Erythroblast (primary cell): ENCODE measurements at places on chromosomes 11 and 22.
A peak's percentile ranks its signal among the peaks of the same experiment; 100 is the strongest.

DNA sequence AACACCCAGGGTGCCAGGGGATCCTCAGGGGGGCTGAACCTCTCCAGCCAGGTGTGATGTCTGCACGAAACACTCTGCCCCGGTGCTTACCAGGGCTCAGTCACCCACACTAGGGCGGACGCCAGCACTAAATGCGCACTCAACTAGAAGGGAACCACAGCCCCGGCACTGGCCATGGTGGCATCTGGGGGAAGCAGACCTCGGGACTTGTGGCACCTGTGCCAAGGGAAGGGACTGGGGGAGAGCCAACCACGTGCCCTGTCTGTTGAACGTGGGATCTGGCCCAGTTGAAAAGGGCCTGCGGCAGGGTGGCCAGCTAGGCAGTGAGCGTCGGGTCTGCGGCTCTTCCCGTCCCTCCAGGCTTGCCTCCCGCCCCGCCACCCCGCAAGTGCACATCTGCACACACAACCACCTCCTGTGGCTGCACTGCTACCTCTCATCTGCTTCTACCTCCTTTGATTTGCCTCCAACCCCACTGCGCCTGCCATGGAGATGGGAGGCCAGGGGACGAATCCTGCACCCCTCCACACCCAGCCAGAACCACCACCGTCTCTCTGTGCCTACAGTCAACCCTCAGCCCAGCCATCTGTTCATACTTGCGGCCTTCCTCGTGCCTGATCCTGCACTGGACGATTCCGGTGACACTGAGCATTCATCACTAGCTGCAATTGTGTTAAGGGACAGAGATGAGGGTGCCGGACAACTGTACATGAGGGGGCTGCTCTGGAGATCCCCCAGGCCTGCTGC, 15.0 kb upstream of the MOB2 start:
- DNase-seq = no peak

DNA sequence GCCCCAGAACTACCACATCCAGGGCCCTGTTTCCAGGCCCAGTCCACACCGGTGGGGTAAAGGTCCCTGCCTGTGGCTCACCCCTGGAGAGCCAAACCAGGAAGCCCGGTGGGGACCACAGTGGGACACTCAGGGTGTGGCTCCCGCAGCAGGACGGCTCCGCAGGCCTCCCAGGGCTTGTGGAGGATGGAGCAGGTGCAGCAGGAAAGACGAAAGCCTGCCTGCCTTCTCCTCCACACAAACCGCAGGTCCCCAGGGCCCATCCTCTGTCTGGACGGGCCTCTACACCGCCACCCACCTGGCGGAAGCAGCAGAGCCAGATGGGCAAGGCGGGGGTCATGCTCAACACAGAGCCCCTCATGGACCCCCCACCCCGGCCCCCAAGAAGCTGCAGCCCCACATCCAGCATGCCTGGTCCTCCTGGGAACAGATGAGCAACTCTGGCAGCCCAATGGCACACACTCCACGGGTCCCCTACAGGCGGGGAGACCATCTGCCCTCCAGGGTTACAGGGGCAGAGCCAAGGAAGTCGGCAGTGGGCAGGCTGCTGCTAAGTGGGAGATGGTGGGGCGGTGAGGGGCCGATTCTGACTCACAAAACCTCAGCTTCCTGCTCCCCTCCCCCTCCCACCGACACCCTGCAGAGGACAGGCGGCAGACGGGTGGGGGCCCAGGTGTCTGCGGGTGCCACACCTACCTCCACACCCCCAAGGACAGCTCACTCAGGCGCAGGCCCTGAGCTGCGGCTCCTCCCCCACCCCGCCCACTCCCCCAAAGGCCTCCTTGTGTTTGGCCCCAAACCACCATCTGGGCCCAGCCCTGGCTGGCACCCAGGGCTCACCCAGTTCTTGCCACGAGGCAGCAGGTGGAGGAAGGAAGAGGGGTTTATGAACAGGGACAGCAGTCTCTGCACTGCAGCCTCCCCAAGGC, 5.2 kb downstream of the SBF1 start:
- peak; percentile 37 for DNase-seq

- DNase-seq = no peak
Measured at GRCh38 chr11:123409456-123410217, 20.4 kb upstream of the GRAMD1B start.

DNA sequence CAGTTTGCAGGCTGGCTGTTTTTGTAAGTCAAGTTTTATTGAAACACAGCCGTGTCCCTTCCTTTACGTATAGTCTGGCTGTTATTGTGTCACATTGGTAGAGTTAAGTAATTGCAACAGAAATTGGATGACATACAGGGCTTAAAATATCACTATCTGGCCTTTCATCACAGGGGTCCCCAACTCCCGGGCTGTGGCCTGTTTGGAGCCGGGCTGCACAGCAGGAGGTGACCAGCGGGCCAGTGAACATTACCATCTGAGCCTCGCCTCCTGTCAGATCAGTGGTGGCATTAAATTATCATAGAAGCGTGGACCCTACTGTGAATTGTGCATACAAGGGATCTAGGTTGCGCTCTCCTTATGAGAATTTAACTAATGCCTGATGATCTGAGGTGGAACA, 31.7 kb downstream of the EXT2 start:
- DNase-seq = no peak

DNA sequence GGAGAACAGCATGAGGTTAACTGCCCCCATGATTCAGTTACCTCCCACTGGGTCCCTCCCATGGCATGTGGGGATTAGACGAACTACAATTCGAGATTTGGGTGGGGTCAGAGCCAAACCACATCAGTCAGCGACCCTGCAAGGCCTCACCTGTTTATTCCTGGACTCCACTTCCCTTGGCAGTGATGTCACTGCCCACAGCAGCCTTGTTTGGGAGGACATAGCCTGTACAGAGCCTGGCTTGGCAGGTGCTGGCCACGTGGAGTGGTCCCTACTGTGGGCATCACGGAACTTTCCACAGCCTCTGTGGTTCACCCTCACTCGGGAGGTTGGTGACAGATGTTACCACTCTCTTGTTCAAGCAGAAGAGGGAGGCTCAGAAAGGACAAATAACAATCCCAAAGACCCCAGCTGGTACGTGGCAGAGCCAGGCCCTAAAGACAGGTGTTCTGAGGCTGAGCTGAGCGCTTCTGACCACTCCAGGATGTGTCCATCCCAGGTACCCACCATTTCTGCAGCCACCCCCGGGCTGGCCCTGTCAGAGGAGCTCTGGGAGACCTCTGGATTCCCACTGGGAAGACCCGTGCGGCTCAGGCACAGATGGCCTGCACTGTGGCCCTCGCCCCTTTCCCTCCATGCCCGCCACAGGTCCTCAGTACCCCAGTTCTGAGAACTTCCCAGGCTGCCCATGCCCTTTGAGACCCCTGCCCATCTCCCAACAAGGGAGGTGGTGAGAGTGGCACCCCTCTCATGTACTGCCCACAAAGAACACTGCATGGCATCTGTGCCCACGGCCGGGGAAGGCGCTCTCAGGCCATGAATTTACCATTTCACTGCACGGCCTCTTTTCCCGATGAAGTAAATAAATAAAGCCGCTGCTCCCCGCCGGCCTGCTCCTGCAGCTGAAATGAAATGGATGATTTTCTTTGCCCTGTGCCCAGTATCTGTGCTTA, 605.8 kb downstream of the TBC1D22A start:
- DNase-seq = no peak

DNA sequence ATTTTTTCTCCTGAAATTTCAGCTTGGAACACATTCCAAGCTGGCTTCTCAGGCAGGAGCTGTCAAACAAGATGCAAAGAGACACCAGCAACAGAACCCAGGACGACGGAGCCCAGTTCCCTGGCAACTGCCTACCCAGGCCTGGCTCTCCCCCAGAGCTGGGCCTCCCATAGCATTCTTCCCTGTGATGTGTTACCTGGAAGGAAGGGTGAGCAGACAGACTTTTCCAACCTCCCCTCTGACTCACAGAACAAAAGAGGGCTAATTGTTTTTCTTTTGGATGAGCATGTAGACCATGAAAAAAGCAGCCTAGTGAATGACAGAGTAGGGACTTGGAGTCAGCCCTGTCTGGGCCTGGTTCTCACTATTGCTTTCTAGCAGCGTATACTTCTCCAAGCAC, 55.3 kb upstream of the BMAL1 start:
- no peak for DNase-seq

GRCh38 chr22:47200273-47201051, 438.0 kb downstream of the TBC1D22A start:
- DNase-seq = no peak

DNA sequence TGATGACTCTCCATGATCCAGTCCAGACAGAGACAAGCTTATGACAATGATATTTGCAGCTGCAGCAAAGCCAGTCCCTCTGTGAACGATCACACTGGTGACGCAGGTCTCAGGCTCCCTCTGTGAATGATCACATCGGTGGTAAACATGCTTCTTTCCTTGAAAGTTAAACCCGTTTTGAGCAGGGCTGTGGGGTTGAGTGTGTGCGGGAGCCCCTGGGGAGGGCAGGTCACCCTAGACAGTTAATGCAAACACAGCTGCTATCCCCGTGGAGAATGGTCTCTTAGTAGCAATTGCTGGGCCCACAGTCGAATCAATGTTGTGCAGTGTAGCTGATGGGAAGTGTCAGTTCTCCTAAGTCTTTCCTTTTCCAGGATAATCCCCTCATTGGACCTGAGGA, 71.0 kb upstream of the KIRREL3 start:
- DNase-seq = no peak

- DNase-seq = no peak
Measured at GRCh38 chr11:21007297-21007696, 337.9 kb downstream of the NELL1 start.

- DNase-seq = no peak
Measured at GRCh38 chr11:96342014-96342960, 708 bp downstream of the MAML2 start.

DNA sequence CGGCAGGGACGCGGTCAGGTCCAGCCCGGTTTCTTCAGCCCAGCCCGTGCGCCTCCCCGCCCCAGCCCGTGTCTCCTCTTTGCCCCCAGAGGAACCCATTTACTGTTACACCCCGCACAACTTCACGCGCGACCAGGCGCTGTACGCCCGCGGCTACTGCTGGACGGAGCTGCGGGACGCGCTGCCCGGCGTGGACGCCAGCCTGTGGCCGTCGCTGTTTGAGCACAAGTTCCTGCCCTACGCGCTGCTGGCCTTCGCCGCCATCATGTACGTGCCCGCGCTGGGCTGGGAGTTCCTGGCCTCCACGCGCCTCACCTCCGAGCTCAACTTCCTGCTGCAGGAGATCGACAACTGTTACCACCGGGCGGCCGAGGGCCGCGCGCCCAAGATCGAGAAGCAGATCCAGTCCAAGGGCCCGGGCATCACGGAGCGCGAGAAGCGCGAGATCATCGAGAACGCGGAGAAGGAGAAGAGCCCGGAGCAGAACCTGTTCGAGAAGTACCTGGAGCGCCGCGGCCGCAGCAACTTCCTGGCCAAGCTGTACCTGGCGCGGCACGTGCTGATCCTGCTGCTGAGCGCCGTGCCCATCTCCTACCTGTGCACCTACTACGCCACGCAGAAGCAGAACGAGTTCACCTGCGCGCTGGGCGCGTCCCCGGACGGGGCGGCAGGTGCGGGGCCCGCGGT, 6.5 kb downstream of the PANX2 start:
- DNase-seq = no peak

DNA sequence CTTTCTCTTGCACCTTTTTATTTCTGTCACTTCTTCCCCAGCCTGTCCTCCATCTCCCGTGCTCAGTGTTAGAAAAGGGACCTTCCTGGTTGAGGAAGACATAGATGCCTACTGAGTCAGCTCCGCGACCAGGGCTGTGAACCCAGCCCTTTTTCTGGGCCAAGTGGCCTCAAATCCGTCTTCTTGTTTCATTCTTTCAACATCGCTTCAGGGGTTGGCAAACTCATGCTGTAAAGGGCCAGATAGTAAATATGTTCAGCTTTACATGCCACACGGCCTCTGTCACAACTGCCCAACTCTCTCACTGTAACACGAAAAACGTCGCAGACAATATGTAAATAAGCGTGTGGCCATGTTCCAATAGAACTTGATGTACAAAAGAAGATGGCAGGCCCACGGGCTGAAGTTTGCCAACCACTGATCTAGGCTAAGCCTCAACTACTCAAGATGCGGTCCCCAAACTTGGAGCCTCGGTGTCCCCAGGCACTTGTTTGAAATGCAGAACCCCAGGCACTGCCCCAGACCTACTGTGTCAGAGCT, 338.4 kb downstream of the MN1 start:
- DNase-seq = no peak

- no peak for DNase-seq
Measured at GRCh38 chr22:47218671-47219070, 456.2 kb downstream of the TBC1D22A start.

DNA sequence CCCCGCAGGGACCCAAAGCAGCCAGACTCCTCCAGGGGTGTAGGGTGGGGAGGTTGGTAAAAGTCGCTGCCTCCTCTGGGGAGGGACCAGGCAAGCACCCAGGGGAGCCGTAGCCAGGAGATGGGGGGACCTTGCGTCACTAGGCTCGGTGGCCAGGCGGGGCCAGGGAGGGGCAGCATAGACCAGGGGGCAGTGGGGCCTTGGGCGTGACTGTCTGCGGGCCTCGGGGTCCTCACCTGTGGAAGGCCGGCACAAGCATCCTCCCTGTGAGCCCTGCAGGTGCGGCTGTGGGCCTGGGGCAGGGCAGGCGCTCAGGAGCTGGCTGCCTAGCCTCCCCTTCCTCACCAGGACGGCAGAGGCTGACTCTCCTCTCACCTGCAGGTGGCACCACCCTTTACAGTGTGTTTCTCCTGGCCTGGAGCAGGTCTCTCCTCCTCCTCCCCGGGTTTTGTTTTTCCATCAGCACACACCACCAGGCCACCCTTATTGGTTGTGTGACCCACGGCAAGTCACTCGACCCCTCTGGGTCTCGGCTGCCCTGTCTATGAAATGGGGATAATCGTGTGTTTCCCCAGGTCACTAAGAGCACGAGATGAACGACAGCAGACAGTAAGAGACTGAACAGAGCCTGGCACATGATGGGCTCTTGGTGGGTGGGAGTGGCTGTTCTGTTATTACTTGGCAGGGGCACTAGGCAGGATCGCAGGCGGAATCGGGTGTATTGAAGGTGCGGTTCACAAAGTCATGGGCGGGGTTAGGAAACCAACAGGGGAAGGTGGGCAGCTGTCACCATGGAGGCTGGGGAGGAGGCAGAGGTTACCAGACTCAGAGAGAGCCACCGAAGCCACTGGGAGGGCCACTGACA, 52.7 kb downstream of the FLRT1 start:
- no peak for DNase-seq

- DNase-seq = peak; percentile 1
Measured at GRCh38 chr22:48175721-48176120, 1413.3 kb downstream of the TBC1D22A start.

DNA sequence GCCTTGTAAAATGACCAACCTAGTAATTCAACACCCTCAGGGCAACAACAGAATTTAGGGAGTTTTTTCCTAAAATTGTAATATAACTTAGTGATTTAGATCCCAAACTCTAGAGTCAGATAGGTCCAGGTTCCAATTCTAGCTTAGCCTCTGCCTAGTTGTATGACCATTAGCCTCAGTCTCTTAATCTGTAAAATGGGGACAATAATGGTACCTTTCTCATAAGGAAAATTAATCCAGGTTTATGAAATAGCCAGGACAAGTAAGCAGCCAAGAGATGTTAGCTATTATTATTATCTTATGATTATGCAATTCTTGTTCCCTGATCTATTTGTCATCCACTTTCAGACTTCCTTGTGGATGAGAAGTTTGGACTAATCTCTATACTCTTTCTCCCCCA, 4.1 kb downstream of the TFIP11 start:
- DNase-seq = no peak
